ENCODE measurements at places on chromosomes 3 and 15.

- DNase-seq: no peak
Observed at GRCh38 chr15:43792761-43793476, 799 bp downstream of the SERF2 start.

DNA sequence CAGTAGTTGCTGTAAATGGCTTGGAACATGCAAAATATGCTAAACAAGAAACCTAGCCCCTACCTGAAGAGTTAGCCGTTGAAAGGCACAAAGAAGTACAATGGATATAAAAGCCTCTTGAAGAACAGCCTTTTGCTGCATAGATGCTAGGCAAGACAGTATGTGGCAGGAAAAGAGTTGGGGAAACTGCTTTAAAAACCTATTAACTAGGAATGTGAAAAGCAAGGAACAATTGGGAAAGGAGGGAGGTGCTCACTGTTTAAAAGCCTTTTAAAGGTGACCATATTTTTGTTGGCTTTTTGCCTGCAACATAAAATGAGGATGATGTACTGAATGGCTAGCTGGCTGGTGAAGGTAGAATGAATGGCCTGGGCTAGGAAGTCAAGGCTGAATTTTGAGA is 24.5 kb upstream of the SOX2 start:
- no peak for DNase-seq

GRCh38 chr15:68501259-68501591 is 69.3 kb upstream of the ITGA11 start:
- no peak for DNase-seq

GRCh38 chr15:59410391-59410896 is 27.5 kb upstream of the FAM81A start:
- no peak for DNase-seq

DNA sequence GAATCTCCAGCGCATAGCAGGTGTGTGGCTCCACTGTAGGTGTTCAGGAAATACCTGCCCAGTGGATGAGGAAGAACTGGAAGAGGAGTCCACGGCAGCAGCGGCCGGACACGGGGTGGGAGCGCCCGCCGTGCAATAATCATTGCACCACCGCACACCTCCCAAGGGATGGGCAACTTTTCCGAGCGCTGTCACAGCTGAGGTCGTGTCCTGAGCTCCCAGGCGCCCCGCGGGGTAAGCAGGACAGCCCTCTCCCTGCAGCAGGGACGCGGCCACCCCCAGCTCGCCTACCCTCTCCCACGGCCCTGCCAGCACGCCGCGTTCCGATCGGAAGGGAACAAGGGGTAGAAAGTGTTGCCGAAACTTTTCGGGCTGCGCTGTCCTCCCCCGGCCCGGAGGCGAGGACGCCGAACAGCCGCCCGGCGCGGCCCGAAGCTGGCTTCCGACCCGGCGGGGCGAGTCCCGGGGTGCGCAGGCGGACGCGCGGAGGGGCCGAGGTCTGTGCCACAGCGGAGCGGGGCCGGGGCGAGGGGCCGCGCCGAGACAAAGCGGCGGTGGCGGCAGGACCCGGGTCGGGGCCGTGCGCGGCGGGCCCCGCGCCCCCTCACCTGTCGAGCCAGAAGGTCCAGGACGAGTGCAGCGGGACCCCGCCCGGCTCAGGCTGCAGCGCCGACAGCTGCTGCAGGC is 475 bp downstream of the EIF4E3 start:
- DNase-seq: peak; percentile 27

GRCh38 chr15:66702035-66702786 is at the start of gene SMAD6:
SMAD6 (plus strand) TSS chr15:66702236; CDS start chr15:66703259, 1,023 bp downstream.
- DNase-seq: peak; percentile 89

DNA sequence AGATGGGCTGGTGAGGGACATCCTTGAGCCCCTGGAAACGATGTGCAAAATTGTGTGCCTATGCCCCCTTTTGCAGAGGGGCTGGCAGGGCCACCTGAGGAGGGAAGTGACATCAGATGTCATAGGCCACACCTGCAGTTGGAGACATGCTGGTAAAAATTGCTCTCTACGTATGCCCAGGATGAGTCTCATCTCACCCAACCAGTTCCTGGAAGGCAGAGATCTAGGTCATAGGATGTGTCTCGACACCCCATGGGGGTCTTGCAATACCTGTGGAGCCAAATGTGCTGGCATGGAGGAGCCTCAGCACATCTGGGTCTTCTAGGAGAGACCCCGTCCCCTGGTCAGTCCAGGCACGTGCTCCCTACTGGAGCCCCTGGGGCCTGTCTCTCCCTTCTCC is 96.5 kb upstream of the TLE3 start:
- DNase-seq: no peak

DNA sequence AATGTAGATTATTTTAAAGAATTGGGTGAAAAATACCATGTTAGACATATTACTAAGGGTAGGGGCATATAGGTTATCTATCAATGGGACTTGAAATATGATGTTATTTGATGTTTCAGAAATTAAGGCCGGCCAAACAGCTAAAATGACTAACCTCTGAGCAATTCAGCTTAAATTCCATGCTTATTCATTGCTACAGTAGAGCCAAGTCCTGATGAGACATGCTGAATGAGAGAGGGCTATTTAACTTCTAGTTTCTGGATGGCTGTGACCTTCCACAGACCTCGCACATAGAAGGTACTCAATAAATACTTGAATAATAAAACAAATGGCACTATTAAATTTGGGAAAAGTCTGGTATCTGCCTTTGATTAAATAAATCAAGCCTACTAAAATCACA is 175.6 kb upstream of the WNT5A start:
- DNase-seq: peak; percentile 21

DNA sequence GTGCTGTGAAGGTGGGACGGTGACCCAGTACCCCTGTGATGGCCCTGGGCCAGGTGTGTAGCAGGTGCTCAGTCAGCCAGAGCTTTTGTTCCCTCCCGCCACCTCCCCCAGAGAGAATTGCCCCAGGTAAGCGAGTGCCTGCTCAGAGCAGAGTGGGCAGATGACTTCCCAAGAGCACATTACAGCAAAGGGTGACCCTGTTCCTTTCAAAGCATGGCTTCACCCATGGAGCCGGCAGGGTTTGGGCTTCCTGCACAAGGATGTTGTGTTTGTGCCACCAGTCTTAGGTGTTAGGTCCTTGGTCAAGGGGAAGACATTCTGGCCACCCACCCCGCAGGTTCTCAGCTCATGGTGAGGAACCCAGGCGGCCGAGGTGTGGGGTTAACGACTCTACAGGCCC is 30.7 kb downstream of the SLC6A6 start:
- no peak for DNase-seq

GRCh38 chr15:69804786-69805185 is 292.9 kb downstream of the TLE3 start:
- DNase-seq: no peak

Measured in HTR-8/SVneo (cell line).